ENCODE measurements at places on chromosomes 3 and 15.

- no peak for DNase-seq
These were observed 289.2 kb downstream of the ROBO2 start for GRCh38 chr3:77329116-77329515.

DNA sequence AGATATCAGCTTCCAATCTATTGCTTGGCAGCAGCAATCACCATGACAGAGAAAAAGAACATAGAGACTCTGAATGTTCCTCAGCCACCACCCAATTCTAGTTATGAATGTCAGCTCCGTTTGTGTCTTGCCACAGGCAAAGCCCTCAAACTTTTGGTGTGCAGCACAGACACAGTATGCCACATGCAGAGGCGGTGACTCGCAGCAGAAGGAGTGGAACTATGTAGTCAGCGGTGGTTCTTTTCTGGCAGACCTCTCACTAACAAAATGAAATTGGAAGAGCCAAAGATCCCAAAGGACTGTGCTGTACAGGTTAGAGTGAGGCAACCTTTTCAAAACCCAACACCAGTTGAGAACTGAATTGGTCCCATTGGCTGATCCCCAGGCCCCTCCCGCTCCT, 220.9 kb downstream of the SLC9A9 start:
- no peak for DNase-seq

DNA sequence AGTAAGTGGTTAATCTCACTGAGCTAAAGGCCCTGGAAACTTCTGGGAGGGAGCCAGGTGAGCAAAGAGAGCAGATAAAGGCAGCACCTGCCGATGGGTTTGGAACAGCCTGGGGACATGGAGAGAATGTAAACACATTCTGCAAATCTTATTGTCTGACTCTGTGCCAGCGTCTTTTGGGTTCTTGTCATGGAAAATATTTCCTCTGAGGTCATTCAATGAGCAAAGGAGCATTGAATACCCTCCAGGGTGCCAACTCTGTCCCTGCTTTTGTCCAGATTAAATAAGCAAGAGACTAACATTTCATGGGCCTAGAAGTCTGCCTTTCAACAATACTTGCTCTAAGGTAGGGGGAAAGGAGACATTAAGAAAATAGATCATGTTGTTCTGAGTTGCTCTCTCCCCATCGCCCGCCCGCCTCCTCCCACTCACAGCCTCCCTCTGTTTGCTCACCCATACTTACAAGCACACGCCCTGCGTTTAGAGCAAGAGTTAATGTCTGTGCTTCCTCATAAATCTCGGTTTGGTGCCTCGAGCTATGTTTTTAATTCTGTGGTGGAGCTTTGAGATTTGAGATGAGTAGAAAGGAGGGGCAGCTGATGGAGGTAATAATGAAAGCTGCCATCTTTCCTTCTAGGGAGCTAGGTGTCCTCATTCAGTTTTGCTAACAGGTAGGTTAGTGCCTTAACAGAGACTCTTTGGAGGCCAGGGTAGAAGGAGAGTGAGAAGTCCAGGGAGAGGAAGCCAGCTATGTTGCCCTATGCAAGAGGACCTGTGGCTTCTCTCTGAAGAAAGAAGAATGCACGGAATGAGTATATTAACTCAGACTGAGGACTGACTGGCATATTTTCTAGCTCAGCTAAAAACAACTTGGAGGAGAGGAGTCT, 132.9 kb downstream of the TPRG1 start:
- DNase-seq: no peak

DNA sequence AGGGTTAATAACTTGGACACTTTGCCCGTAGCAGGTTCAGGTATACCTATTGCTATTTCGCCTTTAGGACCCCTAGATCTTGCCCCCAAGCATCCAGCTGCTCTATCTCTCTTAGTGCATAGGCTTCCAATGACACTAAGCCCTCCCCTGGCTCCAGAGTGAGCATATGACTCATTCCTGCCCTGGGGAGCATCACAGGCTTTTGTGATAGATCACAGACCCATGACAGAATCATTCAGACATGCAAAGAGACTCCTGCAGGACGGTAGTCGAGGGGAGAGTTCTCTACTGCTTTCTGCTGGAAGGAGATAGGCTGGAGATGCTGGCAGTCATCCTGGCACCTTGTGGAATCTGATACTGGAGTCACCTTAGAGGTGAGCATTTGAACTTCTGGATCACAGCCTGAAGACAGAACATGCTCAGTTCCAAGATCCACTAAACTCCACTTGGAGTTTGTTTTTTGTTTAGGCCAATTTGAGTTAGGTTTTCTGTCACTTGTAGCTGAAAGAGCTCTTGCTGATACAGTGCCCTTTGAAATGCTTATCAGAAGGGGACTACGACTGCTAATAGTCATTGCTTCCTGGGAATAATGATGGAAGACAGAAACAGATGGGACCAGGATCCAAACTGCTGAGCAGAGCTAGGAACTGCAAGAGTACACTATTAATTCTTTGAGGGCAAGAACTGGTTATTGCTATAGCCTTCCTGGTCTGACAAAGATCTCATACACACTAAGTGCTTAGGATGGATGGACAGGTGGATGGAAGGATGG, 11.0 kb downstream of the LYSMD2 start:
- DNase-seq: peak; percentile 37

GRCh38 chr3:160379628-160380214, 19.3 kb downstream of the IFT80 start:
- DNase-seq: no peak

DNA sequence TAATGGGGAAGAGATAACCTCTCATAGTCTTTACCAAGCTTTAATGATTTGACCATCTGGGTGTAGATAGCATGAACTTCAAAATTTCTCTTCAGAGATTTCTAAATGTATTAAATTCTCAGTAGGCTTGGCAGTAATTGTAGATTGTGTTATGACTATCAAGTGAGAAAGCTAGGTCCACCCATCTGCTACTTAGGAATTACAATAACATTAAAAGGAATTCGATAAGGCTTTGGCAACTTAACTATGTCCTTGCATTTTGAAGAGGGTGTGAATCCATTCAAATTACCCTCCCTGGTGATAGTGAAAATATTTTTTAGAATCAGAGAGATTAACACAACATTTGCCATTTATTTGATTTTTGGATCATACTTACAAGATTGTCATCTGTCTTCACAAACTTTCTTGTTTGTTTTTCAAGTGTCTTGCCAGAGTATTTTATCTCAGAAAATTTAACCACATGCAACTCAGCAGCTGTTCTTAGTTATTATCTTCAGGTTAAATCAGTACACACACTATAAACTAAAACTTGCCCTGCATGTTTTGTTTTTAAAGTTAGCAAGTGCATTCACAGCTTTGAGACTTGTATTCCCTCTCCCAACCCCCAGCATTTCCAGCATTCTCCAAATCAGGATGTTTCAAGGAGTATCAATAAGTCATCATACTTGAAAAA, 69.6 kb upstream of the COL8A1 start:
- no peak for DNase-seq

DNA sequence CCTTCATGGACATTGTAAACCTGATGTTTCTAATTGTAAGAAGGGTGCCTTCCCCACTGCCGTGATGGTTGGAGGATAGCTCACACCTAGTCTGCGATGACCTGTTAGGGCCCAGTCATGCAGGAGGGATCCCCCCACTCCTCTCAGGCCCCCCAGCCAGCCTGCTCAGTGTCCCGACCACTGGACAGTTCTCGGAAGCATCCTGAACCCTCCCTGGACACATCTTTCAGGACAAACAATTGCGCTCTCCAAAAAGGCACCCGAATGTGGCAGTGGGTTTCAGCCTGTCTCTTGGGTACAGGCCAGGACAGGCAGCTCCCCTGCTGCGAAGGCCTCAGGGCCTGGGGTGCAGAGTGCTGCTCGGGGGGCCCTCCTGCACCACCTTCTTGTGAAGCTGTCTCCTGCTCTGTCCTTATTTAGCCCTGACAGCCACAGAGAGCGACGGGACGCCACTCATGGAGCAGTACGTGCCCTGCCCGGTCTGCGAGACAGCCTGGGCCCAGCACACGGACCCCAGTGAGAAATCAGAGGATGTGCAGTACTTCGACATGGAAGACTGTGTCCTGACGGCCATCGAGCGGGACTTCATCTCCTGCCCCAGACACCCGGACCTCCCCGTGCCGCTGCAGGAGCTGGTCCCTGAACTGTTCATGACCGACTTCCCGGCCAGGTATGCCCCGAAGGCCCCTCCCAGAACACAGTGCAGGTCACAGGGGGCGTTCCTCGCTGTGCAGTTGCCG, 132.3 kb downstream of the LRRK1 start:
- DNase-seq: no peak

DNA sequence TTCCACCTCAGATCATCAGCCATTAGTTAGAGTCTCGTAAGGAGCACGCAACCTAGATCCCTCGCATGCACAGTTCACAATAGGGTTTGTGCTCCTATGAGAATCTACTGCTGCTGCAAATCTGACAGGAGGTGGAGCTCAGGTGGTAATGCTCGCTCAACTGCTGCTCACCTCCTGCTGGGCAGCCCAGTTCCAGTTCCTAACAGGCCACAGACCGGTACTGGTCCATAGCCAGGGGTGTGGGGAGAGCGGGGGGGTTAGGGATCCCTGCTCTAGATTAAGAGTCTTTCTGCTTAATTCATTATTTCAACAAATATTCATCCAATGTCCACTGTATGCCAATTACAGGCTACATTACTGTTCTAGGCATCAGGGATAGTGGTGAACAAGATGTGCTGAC, 170.4 kb upstream of the KBTBD8 start:
- DNase-seq: no peak

- peak; percentile 21 for DNase-seq
These were observed 685 bp upstream of the FOXB1 start for GRCh38 chr15:60003243-60004008.

- no peak for DNase-seq
These were observed 93.8 kb downstream of the DNASE1L3 start for GRCh38 chr3:58116985-58117384.

DNA sequence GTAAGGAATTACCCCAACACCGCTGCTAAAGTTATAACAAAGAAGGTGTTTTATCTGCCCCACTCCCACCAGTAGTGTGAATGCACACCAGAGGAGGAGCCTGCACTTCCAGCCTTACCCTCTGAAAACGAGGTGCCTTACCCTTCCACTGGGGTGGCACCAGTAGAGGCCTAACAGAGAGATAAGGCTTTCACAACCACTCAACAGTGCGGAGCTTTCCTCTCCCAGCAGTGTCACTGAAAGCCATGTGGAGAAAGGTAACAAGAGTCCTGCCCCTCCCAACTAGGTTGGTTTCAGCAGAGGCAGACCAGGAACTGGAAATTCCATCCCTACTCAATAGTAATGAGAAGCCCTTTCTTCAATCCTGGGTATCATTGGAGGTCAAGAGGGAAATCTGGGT, 539.2 kb downstream of the VGLL3 start:
- no peak for DNase-seq

DNA sequence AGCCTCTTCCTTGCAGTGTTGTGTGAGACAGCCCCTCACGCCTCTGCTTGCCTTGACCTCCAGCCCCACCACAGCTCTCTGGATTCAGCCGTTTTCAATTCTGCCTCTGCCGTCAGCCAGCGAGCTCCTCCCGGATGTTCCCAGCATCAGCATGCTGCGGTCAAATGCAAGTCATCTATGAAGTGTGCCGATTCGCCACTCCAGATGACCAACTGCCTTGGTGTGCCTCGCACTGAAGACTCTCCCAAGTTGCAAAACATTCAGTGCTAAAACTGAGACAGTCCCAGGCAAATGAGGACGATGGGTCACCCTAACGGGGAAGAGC, 30.6 kb upstream of the RASA2 start:
- no peak for DNase-seq

DNA sequence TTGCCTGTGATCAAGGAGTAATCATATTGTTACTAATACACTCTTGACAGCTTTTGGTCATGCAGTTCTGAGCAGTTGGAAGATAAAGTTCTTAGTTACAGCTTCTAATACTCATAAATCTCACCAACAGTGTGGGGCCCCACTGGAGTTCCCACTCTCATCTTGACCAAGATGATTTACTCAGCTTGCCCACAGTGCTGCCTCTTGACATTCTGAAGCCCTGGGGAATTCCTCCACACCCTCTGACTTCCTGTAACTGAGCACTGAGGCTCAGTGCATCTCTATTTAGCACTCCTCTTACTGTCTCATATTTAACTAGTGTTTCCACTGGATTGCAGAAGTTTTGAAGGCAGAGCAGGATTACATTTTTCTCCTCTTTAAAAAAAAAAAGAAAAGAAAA, 1.9 kb upstream of the ARL6IP5 start:
- DNase-seq: peak; percentile 62

DNA sequence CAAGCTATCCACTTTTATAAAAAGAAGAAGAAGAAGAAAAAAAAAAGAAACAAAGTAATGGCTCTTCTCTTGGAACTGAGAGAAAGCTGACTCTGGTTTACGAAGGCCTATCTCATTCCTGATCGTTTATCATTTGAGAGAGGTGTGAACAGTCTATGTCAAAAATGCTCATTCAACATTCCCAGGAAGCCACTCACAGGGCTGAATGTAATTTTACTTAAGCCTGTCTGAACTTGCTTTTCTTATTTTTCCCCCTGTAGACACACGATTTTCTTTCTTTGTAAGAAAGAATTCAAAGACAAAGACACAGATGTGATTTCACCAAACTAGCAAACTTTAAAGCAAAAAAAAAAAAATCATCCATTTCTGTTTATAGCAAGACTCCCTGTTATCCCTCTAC, 805.8 kb downstream of the FHIT start:
- no peak for DNase-seq

GRCh38 chr3:71389911-71390573, 193.5 kb downstream of the FOXP1 start:
- DNase-seq: no peak

GRCh38 chr3:97871801-97872524, 50.2 kb downstream of the CRYBG3 start:
- no peak for DNase-seq

DNA sequence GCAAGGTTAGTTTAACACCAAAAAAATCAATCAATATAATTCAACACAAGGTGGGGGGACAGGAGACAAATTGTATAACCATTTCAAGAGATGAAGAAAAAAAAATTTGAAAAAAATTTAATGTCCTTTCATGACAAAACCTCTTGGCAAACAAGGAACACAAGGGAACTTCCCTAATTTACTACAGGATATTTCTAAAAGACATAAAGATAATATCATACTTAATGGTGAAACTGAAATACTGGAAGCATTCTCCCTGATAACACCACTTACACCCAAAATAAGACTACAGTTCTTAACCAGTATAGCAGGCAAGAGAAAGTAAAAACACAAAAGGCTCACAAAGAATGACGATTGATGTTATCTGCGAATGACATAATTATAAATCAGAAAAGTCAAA, 44.7 kb downstream of the IFT57 start:
- DNase-seq: no peak

GRCh38 chr3:29363110-29363509, 82.2 kb downstream of the RBMS3 start:
- DNase-seq: no peak

GRCh38 chr3:194312186-194312742, 38.9 kb downstream of the CPN2 start:
- no peak for DNase-seq

DNA sequence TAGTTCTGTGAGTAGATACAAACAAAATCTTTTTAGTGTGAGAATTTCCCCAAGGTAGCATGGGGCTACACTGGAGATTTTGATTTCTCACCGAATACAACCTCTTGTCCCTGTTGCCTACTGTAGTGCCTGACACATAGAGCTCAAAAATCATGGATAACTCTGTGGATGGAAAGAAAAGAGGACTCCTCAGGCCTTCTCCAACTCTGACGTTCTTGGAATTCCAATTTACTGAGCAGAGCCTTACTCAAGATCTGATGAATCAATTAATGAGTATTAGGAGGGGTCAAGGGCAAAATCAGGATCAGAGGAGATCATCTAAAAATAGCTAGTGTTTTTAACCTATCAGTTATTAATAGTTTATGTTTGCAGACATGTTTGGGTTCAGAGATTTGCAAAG, 46.7 kb upstream of the PYDC2 start:
- no peak for DNase-seq

GRCh38 chr3:15681668-15682067, 80.1 kb downstream of the BTD start:
- no peak for DNase-seq

All from GM10248 (cell line).